ENCODE measurements at places on chromosomes 2 and 18. TPM values are rescaled to one million over a fixed set of nuclear protein-coding genes. Genes with fewer than 3 reads are reported as not detected.

GRCh38 chr2:24831221-24832072, 38.2 kb downstream of the CENPO start:
- no peaks in the 10 kb centered on the region for H3K27me3 ChIP-seq
- no peaks in the 10 kb centered on the region for H3K36me3 ChIP-seq
- no peaks in the 10 kb centered on the region for H3K4me1 ChIP-seq
- no peak overlapping the region for H3K4me3 ChIP-seq

Gene MAP4K3
- 48.1 TPM for total RNA-seq

Gene MOCOS
- total RNA-seq = 8.8 TPM

DNA sequence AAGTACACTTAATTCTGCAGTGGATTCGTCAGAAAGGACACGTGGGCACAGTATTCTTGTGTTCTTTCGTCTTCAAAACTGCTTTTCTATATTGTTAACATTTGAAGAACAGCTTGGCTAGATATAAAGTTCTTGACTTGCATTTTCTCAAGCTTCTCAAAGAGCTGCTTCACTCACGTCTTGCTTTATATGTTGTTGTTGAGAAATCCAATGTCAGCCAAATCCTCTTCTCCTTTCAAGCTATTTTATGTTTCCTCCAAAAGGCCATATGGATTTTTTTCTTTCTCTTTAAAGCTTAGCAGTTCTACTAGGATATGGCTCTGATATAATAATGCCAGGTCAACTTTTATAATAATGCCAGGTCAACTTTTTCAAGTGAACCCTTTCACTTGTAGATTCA, 65.5 kb upstream of the CYP1B1 start:
- peaks cover 3% of the 10 kb centered on the region for H3K4me1 ChIP-seq
- H3K27ac ChIP-seq = no peak overlapping the region

Gene SLC9A2
- total RNA-seq = not detected

Gene OSGEPL1
- 7.7 TPM for total RNA-seq

- H3K4me1 ChIP-seq = peaks cover 2% of the 10 kb centered on the region
- no peak overlapping the region for H3K27ac ChIP-seq
- no peaks in the 10 kb centered on the region for H3K27me3 ChIP-seq
- DNase-seq = no peak
These were observed 50.2 kb downstream of the CABYR start for GRCh38 chr18:24189007-24189528.

GRCh38 chr18:51537487-51537886, 340.0 kb upstream of the MEX3C start:
- H3K27me3 ChIP-seq = no peaks in the 10 kb centered on the region
- H3K4me1 ChIP-seq = no peaks in the 10 kb centered on the region
- H3K4me3 ChIP-seq = no peak overlapping the region
- H3K27ac ChIP-seq = no peak overlapping the region
- H3K36me3 ChIP-seq = no peaks in the 10 kb centered on the region

Gene RIT2
- total RNA-seq = not detected

Gene ZNF804A
- total RNA-seq = 0.07 TPM

Gene KRCC1
- total RNA-seq = 21.9 TPM

- H3K4me3 ChIP-seq = no peak overlapping the region
- H3K27me3 ChIP-seq = no peaks in the 10 kb centered on the region
- no peak for DNase-seq
- no peaks in the 10 kb centered on the region for H3K4me1 ChIP-seq
- H3K27ac ChIP-seq = no peak overlapping the region
- H3K36me3 ChIP-seq = no peaks in the 10 kb centered on the region
These were observed 91.2 kb upstream of the LDAH start for GRCh38 chr2:20914087-20914486.

- no peak overlapping the region for H3K27ac ChIP-seq
- no peak for DNase-seq
- H3K4me3 ChIP-seq = no peak overlapping the region
- no peaks in the 10 kb centered on the region for H3K27me3 ChIP-seq
These were observed 42.6 kb downstream of the CMPK2 start for GRCh38 chr2:6823111-6823510.

Gene LHCGR
- total RNA-seq = 4.8 TPM

DNA sequence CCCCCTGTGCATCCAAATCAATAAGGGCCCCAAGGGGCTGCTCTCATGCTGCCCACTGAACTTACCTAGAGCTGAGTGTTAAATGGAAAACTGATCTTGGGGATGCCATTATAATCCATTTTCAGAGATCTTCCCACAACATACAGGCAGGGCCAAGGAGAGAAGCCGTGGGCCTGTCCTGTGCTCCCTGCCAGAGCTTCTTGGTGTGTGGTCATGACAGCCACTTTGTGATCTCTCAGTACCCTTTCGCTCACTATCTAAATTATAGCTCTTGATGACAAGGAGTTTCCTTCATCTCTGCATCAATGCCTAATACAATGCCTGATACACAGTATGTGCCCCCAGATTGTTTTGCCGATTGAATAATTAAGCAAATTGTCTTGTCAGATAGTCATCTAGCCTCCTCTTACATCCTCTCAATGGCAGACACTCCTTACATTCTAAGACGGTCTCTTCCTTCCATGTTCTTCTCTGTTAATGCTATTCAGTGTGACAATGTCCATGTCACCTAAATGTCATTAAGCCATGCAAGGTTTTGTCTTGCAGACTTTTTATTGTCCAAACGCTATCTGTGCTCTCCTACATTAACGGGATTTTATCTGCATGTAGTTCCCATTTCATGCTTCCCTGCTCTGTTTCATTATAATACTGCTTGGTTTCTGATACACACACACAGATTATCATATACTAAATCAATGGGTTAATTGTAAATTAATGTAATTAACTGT, 5.9 kb downstream of the CSRNP3 start:
- peaks cover 4% of the 10 kb centered on the region for H3K4me1 ChIP-seq
- no peak overlapping the region for H3K27ac ChIP-seq
- no peak overlapping the region for H3K4me3 ChIP-seq
- H3K36me3 ChIP-seq = no peaks in the 10 kb centered on the region
- H3K27me3 ChIP-seq = no peaks in the 10 kb centered on the region

GRCh38 chr2:84940088-84940470, 30.9 kb upstream of the KCMF1 start:
- no peaks in the 10 kb centered on the region for H3K27me3 ChIP-seq
- H3K27ac ChIP-seq = no peak overlapping the region
- H3K4me1 ChIP-seq = peaks cover 2% of the 10 kb centered on the region

Gene PLEK
- total RNA-seq = 2.6 TPM

Data from ovary (tissue), 10 donors.